ENCODE measurements at places on chromosomes 5 and 9.

DNA sequence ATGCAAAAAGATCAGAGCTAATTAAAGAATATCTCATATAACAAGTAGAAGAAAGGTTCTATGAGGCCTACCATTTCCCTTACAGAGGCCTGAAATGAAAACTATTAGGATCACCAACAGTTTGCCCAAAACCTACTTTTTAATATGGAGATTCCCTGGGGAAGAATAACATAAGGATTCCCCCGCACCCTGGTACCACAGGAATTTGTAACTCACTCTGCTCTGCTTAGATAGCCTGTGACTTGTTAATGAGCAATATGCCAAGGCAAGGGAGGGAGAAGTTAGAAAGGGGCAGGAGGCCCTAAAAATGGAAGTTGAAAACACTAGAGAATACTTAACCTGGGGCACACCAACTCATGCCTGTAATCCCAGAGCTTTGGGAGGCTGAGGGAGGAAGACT is 107.0 kb downstream of the CDH6 start:
- no peak for DNase-seq

DNA sequence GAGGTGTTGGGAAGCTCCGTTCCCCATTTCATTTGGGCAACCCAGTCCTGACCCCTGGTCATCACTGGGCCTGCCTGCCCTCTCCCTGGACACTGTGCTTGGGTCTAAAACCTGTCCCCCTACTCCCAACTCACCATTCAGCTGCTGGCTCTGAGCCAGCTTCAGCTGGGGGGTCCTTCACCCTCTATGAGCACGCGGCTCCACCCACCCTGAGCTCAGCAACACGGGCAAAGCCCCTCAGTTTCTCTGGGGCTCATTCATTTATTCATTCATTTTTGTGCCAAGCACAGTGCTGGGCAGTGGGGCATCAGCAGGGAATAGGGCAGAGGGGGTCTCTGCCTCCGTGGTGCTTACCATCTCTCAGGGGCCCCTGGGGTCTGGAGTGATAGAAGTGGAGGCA is 199.8 kb upstream of the MVB12B start:
- no peak for DNase-seq

DNA sequence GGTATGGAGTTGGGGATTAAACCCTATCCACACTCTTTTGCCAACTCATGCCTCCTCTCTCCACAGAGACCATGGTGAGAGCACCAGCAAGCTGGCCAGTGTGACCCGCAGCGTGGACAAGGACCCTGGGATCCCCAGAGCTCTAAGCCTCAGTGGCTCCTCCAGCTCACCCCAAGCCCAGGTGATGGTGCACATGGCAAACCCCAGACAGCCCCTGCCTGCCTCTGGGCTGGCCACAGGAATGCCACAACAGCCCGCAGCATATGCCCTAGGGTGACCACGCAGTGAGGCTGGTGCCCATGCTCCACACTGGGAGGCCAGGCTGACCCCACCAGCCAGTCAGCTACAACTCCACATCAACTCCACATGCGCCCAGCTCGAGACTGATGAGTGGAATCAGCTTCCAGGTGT is 11.5 kb upstream of the CARD19 start:
- no peak for DNase-seq

- no peak for DNase-seq
Observed at GRCh38 chr5:33305572-33305971, 135.2 kb upstream of the TARS1 start.

DNA sequence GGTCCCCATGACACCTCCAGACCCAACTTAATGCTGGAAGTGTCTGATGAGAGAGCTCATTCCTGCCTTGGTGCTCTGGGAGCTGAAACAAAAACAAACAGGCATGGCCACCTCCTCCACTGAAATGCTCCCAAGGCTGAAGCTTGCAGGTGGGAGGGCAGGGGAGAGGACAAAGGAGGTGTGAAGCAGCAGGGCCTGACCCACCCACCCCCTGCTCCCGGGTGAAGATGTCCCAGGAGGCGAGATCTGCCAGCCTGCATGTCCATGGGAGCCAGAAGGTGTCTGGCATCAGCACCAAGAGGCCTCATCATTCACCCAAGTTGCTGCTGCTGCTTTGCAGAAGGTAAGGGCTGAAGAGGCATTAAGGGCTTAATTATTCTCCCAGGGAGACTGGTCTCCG is 4.2 kb upstream of the CCIN start:
- no peak for DNase-seq

- DNase-seq: no peak
Observed at GRCh38 chr9:86842573-86842972, 104.7 kb downstream of the GAS1 start.

DNA sequence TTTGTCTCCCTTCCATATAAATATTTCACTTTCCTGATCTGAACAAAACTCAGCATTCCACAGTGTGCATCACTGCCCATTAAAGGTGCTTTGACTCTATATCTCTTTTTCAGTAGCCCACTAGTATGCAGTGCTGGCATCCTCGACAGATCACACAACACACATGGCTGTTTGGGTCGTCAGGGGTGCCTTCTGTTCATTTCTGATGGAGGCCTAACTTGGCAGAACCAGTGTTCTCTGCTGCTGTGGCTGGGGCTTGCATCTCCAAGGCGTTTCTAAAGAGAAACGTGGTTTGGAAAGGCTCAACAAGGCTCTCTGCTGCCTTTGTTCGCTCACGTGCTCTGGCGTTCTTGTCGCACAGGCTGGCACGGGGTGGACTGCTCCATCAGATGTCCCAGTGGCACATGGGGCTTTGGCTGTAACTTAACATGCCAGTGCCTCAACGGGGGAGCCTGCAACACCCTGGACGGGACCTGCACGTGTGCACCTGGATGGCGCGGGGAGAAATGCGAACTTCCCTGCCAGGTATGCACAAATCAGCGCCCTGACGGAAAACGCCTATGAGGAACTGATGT is 97.7 kb upstream of the PRRC1 start:
- DNase-seq: no peak

DNA sequence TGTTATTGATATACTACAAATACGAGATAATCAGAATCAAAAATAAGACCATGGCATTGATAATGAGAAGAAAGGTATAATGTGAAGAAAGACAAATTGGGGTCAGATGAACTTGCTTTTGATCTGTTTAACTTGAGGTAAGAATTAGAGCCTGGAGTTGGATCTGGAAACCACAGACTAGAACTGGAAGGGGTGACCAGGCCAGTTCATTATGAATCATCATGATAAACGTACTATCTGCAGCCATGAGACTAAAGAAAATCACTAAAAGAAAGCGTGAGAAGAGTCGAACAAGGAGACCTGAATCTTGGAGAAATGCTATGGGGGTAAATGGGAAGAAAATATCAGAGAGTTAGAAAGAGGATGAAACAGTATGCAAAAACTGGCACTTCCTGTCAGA is 967.5 kb downstream of the NR2F1-AS1 start:
- no peak for DNase-seq

DNA sequence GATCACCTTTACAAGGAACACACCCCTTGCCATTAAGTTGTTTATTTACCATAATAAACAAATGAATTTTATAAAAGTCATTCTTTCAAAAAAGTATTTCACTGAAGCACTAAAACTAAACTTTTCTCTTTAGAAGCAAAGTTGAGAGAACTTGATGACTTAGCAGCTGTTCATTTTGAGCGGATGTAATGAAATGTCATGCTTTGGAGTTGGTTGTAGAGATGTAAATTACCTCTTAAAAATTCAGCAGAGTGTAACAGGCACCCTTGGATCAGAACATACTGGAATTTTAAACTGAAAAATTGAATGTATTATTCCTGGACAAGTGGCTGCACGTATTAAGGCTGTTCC is 617.2 kb downstream of the PDE4D start:
- DNase-seq: no peak

DNA sequence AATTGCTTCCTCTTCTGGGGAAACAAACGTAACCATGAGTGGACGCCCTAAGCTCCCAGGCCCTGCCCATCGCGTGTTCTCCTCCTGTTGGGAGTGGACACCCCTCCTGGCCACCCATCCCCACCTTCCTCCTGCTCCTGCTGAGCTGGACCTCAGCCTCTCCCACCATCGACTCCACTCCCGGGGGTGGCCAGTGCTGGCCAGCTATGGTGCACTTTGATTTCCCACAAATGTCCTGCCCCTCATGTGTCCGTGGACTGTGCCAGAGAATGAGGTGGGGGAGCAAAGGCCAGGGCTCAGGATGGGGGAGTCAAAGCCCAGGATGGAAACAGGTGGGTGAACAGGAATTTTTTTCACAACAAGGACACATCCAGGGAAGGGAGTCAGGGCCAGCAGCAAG is 62.8 kb downstream of the MED10 start:
- DNase-seq: no peak

GRCh38 chr9:125376261-125377226 is 114.9 kb downstream of the GAPVD1 start:
- no peak for DNase-seq

- DNase-seq: no peak
Observed at GRCh38 chr5:36494841-36495601, 111.4 kb upstream of the SLC1A3 start.

DNA sequence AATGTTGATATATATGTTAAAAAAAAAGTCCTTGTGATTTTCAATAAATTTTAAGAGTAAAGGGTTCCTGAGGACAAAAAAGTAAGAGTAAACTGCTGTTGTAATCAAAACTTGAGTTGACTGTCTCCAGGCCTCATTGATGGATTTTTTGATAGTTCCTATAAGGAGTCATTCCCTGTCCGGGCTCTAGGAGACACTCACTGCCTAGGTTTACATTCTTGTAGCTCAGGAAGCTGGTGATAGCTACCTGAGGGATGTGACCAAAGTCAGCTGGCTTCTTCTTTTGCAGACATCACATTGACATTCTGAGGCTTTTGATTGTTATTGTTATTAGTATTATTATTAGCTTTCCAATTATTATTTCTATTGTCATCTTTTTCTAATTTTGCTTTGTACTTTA is 116.5 kb upstream of the FBXL7 start:
- no peak for DNase-seq

GRCh38 chr9:113953531-113953930 is 77.4 kb downstream of the ZNF618 start:
- DNase-seq: no peak

GRCh38 chr5:83965441-83965840 is 244.8 kb upstream of the HAPLN1 start:
- DNase-seq: no peak
